Inflammatory macrophage treated with lipopolysaccharide for 4 hours (primary cell): ENCODE measurements at places on chromosomes 12 and 14.

DNA sequence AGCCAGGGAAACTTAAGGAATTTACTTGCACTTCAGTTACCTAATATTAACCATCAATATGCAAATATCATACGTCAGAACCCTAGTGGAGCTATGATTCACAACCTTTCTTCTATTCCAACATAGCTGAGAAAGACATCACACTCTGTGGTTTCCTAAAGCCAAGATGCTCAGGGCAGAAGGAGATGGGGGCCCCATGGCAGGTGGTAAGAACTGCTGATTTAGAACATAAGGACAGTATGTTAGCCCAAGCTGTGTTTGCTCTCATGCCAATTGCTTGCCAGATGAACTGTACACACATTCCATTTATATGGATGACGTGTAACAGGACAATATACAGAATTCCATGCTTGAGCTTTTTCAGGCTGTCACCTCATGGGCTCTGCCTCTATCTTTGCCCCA, 34.6 kb downstream of the HECTD4 start:
- DNase-seq = peak; percentile 56

DNA sequence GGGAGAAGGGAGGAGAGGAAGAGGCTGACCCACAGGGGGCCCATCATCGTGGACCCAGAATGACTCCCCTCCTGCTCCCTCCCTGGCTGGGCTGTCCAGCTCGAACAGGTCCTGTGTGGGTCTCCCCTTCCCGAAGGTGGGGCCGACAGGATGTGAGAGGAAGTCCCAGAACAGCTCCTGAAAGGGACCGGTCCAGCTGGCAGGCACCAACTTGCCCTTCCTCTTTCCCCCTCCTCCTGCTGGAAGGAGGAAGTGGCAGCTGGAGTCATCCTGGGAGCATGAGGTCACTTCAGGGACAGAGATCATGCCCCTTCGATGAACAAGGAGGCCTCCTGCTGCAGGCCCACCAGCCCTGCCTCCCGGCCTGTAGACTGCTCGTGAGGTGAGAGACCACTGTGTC, 35.0 kb upstream of the BEGAIN start:
- DNase-seq = peak; percentile 82

DNA sequence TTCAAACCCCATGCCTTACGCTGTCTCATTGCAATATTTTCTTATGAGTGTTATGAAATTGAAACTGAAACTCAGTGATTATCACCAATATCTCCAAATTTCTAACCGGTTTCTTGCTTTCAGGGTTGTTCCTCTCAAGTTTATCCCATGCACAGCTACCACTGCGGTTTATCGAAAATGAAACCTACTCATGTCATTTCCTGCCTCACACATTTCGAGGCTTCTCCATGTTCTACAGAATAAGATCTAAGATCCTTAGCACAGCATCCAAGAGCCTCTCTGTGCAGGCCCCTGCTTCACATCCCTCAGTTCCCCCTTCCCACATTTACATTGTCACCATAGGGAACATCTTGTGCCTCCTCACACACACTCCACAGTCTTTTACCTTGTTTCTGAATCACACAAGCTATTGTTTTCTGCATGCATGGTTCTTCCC, 45.5 kb upstream of the FAR2 start:
- peak; percentile 93 for DNase-seq

DNA sequence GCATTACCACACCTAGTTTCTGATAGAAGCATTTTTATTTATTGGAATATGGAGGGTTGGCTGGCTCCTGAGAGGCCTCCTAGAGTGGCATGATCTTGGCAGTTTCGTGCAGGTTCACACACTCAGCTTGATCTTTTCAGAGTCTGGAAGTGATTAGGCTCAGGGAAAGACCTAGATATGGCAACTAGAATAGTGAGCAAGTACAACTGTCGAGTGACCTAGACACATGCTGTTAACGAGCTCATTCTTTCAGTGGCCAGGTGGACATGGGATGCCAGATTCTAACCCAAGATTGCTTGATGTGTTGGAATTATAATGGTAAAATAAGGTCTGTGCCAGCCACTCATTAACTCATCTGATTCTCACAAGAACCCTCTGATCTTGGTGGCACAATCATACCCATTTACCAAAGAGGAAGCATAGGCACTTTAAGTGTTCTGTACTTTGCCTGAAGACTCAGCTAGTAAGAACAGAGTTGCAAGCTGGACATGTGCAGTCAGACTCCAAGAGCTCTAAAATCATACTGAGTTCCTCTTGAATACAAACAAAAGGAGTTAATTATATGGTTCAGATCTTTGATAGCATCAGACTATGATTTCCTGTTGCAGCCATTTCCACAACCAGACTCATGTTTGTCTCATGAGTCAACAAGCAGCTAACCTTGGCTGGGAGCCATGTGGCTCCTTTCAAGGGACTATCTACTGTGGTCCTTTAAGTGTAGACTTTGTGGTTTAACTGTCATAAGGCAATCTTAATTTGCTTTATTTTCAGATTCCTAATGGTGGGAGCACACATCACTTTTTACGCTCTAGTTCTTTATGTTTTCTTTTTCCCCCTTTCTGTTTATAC, 144.2 kb downstream of the PLEKHA5 start:
- peak; percentile 25 for DNase-seq

GRCh38 chr14:36820111-36820709, 158.6 kb downstream of the PAX9 start:
- no peak for DNase-seq

DNA sequence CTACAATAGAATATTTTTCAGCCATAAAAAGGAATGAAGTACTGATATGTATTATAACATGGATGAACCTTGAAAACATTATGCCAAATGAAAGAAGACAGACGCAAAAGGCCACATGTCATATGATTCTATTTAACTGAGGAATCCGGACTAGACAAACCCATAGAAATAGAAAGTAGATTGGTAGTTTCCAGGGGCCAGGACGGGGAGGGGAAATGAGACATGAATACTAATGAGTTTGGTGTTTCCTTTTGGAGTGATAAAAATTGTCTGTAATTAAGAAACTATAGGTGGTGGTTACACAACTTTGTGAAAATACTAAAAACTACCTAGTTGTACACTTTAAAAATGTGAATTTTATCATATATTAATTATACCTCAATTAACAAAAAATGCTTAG, 247.6 kb downstream of the BCAT1 start:
- DNase-seq = peak; percentile 85

GRCh38 chr12:57614178-57614947, 3.1 kb downstream of the ARHGEF25 start:
- no peak for DNase-seq

GRCh38 chr14:61925043-61925442, 162.8 kb downstream of the SNAPC1 start:
- no peak for DNase-seq

DNA sequence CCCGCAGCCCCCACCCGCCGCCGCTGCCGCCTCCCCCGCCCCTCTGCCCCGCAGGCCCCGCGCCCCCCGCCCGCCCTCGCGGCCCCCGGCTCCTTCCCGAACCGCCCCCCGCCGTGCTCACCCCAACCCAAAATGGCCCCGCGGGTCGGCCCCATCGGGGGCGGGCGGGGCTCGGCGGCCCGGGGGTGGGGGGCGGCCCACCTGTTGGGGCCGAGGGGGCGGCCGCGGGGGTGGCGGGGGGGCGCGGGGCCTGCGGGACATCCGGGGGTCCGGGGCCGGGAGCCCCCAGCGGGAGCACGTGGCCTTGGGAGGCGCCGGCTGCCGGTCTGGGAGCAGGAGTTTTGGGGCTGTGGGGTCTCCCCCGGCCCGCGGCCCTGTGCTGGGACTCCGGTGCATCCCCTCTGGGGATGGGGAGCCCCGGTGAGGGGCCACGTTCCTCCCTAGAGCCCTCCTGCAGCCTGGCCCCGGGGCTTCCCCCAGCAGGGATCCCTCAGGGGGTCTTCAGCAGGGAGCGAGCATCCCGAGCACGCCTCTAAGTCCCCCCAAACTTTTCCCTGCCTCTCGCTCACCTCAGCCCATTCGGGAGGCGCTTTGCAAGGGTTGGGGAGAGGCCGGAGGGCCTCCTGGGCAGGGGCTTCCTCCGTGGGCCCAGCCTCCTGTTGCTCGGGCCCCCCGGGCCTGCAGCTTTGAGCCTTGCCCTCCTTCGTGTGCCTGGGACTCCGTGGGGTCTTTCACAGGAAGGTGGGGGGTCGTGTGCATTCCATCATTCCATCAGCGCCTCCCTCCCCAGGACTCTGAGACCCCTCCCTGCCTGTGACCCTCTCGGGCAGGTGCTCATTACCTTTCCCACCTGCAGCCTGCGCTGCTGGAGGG, 710 bp downstream of the MTA1 start:
- DNase-seq = no peak

- DNase-seq = peak; percentile 63
Observed at GRCh38 chr12:71772735-71773134, 18.1 kb downstream of the RAB21 start.

- DNase-seq = no peak
Observed at GRCh38 chr12:64145226-64145625, 76.9 kb downstream of the KICS2 start.

- peak; percentile 51 for DNase-seq
Observed at GRCh38 chr14:75720842-75721498, 59.9 kb downstream of the TTLL5 start.

GRCh38 chr14:99435327-99435726, 45.3 kb downstream of the SETD3 start:
- no peak for DNase-seq

DNA sequence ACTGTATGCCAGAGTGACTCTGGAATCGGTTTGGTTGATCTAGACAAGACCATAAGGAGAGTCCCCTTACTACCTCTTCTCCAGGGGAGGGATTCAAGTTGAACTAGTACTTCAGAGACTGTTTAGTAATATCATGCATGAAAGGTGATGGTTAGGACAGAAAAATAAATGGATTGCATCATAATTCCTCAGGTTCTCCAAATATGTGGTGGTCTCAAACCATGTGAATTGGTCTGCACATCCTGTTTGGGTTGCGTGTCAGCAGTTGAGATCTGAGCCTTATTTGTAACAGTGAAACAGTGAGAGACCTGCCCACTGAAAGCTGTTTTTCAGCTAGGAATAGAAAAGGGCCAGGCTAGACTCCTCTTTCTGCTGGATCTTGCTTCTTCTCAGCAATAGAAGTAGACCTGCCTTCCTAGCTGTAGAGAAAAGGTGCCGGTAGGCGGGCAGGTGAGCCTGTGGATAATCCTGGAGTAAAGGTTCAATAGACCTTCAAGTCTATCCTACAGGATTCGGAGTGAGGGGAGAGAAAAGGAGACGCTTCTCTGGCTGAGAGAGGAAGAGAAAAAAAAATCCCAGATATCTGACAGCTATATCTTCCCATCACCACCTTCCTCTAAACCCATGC, 258.5 kb upstream of the E2F7 start:
- no peak for DNase-seq

- no peak for DNase-seq
Observed at GRCh38 chr12:32437095-32437515, 37.7 kb downstream of the FGD4 start.

DNA sequence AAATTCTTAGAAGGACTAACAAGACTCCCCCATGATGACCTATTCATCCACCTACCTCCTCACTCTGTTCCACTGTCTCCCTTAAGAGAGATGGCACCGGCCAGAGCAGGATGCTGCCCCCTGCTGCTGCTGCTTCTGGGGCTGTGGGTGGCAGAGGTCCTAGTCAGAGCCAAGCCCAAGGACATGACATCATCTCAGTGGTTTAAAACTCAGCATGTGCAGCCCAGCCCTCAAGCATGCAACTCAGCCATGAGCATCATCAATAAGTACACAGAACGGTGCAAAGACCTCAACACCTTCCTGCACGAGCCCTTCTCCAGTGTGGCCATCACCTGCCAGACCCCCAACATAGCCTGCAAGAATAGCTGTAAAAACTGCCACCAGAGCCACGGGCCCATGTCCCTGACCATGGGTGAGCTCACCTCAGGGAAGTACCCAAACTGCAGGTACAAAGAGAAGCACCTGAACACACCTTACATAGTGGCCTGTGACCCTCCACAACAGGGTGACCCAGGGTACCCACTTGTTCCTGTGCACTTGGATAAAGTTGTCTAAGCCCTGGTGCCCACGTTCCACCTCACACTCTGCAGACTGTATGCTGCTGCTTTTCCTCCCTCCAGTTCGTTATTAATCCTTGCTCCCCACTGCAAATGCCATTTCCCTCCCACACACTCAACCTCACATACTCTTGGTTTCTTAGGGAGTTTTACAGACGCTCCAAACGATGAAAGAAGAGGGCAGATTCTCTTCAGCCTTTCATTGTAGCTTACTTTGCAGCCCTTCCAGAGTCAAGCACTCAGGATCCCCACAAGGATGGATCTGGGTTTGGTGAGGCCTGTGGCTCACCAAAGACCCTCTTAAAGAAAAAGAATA, at the start of gene RNASE8:
Gene RNASE8 (plus strand): TSS at position 20 of the 873 bp plus-strand sequence. CDS start 71 bp downstream, at position 91.
- DNase-seq = peak; percentile 21

GRCh38 chr12:50924131-50924438, 28.3 kb upstream of the HIGD1C start:
- no peak for DNase-seq

GRCh38 chr14:88129306-88130056, 124.5 kb downstream of the GPR65 start:
- peak; percentile 90 for DNase-seq

- DNase-seq = no peak
Observed at GRCh38 chr12:110766311-110767154, 23.8 kb upstream of the PPP1CC start.

- DNase-seq = no peak
Observed at GRCh38 chr12:81949416-81949815, 190.3 kb upstream of the PPFIA2 start.

GRCh38 chr14:103521438-103521950, 1.1 kb downstream of the CKB start:
- no peak for DNase-seq

- DNase-seq = no peak
Observed at GRCh38 chr12:80617733-80618132, 89.7 kb upstream of the MYF6 start.

- DNase-seq = no peak
Observed at GRCh38 chr12:32737715-32738114, 18.0 kb downstream of the YARS2 start.

DNA sequence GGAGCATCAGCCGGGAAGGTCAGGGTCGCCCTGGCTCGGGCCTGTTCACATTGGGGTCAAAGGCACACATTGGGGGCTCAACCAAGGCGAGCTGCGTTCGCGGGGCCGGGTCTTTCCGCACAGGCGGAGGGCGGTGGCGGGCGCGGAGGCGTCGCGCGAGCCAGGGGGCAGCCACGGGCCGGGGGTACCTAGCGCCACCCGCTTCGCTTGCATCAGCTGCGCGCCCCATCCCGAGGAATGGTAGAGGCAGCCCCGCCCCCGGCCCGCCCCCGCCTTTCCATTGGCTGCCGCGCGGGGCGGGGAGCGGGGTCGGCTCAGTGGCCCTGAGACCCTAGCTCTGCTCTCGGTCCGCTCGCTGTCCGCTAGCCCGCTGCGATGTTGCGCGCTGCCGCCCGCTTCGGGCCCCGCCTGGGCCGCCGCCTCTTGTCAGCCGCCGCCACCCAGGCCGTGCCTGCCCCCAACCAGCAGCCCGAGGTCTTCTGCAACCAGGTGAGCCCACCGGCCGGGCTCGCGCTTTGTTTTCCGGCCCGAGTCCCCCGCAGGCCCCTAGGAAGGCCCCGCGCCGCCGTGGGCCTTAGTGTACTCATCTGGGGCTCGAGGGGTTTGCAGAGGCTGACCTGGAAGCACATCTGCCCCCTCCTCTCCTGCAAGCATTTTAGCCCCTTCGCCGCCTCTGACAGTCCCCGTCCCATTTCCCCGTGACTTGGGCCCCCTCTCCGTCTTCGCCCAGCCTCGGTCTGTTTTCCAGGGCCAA, at the start of gene ALDH2:
Gene ALDH2 (plus strand): TSS at position 326 of the 754 bp plus-strand sequence. CDS start 50 bp downstream, at position 376.
- peak; percentile 39 for DNase-seq

- no peak for DNase-seq
Observed at GRCh38 chr14:57714487-57714931, 151.4 kb downstream of the SLC35F4 start.
